ENCODE measurements at places on chromosomes 6 and 20.
A peak's percentile ranks its signal among the peaks of the same experiment; 100 is the strongest.

- no peak for DNase-seq
Observed at GRCh38 chr20:33828326-33828844, 17.2 kb downstream of the CHMP4B start.

DNA sequence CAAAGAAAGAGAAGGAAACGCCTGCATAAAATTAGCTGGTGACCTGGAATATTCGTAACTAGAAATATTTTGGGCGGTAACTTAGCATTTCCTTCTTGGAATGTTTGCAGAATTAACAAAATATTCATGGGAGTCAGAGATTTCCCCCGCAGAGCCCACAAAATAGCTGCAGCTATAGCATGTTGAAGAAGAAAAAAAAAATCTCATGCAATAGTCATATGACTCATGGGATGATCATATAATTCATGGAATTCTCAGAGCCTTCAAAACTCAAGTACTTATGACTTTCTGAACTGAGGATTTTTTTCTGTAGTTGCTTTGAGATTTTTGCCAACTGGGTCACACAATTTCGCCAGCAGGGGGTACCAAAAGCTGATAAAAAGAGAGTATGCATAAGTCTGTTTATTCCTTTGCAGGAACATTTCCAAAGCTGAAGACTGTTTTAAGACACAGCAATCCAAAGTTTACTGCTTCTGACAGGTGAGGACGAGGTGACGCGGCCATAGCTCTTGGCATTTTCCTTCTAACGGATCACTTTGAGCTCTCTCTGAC lies 586.0 kb upstream of the CHD6 start:
- no peak for DNase-seq

- no peak for DNase-seq
Observed at GRCh38 chr6:26197636-26197932, 110.4 kb downstream of the HFE start.

- DNase-seq: no peak
Observed at GRCh38 chr6:25320459-25320858, 41.3 kb downstream of the CARMIL1 start.

GRCh38 chr20:856361-856775 lies 22.9 kb downstream of the FAM110A start:
- peak; percentile 64 for DNase-seq

- no peak for DNase-seq
Observed at GRCh38 chr6:127207591-127208120, 59.0 kb upstream of the RNF146 start.

DNA sequence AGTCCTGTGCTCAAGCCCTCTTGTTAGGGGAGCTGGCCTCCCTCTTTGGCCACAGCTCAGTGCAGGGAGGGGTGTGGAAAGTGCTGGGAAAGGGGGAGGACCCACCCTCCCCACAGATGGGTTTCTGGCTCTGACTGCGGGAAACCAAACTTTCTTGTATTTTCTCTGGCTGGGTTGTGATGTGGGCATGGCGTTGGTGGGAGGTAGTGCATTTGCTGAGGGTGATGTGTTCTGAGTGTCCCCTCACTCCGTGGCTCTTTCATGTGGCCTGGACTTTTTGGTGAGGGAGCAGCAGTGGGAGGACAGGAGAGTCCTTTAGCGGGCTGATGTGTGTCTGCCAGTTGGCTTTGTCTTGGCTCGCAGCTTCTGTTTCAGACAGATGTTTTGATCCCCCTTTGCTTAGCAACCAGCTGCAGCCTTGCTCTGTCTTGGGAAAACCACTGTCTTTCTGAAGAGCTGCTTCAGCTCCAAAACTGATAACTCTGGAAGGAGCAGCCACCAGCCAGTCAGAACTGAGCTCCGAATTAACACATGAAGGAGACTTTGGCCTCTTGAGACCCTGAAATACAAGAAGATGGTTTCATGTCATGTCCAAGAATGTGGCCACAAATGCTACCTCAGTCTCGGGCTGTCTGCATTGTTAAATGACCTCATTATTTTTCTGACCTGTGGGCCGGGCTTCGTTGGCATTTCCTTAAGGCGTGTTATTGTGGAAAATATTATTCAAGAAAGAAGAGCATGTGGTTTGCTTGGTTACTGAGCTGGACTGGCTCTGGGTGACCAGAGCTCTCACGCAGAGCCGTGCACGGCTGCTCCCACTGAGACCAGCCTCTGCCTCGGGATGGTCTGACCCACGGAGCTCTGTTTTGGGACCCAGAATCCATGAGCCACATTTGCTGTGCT lies 21.5 kb downstream of the SYNJ2 start:
- peak; percentile 35 for DNase-seq

DNA sequence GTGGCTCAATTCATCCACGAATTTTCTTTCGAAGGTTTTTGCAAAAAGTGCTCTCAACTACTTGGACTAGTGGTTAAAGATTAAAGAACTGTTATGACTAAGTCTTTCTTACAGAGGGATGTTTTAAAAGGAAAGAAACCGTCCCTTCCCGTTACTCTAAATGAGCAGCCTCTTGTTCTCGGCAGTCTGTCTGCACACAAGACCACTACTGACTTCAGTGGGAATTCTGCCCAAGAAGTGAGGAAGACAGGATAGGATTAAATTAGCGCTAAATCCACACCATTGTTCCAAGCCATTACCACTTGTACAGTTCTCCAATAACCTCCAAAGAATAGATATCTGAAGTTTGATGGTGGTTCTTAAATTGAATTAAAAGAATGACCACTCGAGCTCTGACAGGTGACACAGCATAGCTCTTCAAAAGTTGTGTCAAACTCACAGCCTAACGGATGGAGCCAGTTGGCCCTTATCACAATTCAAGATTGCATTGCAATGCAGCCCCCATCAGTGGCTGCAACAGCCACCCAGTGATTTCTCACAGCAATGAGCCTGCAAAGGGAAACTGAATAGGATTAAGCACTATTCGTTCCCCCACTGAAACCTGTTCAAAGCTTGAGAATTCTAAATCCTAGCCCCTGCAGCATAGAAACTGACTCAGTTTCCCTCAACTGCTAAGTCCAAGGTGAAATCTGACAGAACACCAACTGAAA lies 1.8 kb downstream of the EPB41L2 start:
- no peak for DNase-seq

- no peak for DNase-seq
Observed at GRCh38 chr6:167712731-167713475, 113.8 kb upstream of the AFDN start.

DNA sequence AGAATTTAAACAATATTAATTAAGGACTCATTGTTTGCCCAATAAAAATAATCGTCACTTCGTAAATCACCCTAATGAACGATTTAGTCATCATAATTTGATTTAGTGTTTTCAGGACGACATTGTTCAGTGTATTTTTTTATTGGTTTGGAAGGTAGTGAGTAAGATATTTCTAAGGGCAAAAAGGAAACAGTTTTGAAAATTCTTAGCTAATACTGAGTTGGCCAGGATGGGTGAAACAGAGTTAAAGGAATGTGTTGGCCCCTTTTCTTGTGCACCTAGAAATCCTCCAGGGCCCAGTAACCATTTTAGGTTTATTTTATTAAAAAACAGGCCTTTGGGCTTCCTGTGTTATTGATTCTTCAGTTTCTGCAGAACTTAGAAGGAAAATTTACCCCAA lies 25.3 kb downstream of the ANKS1A start:
- no peak for DNase-seq

DNA sequence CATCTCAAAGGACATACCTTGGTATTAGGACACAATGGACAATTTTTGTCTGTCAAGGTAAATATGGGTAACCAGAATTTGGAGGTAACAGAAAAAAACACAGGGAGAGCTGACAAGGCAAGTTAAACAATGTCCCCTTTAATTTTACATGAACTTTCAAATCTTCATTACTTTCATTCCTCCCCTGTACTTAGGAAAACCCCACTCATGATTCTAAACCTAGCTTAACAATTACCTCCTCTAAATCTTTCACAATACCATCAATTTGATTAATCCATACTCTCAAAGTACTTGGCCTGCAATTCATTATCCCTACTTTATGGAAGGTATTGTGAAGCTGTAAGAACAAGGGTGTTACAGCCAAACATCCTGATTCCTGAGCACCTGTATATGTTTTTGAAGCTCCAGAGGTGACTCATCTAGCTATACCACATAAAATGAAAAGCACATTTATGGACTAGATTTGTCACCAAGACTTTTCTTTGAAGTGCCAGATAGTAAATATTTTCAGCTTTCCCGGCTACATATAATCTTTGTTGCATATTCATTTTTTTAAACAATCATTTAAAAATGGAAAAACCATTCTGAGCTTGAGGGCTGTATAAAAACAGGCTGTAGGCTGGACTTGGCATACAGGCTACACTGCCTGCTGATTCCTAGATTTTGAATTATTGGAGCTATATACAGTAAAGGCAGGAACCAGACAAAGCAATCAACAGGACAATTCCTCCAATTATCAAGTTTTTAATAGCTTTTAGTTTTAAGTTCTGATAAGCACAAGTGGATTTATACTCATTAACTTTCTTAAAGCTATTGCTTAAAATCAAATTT lies 22.9 kb downstream of the DEK start:
- peak; percentile 15 for DNase-seq

- DNase-seq: no peak
Observed at GRCh38 chr6:33816911-33817310, 13.1 kb upstream of the MLN start.

DNA sequence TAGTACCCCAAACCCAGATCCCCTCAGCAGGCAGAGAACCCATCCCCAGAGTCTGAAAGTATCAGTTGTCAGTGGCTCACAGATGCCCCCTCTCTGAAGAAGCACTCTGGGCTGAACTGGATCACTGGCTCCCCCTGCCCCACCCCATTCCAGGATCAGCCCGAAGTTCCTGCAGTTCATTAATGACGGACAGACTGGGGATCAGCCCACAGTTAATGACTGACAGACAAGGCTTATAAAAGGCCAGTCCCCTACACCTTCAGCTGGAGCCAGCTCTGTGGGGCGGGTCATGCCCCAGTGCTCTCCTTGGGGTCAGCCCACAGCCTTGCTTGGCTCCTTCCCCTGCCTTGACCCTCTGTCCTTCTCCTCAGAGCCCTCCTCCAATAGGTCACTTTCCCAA lies 21.7 kb downstream of the KIAA1755 start:
- no peak for DNase-seq

- DNase-seq: no peak
Observed at GRCh38 chr20:48359692-48360341, 468.0 kb downstream of the PREX1 start.

- no peak for DNase-seq
Observed at GRCh38 chr6:32133786-32134185, 3.7 kb upstream of the FKBPL start.

- peak; percentile 6 for DNase-seq
Observed at GRCh38 chr6:93416571-93417420, 2.6 kb downstream of the EPHA7 start.

- DNase-seq: no peak
Observed at GRCh38 chr6:90982051-90982450, 395.2 kb upstream of the MAP3K7 start.

GRCh38 chr6:127190552-127190951 lies 72.1 kb downstream of the RSPO3 start:
- DNase-seq: peak; percentile 3

- DNase-seq: no peak
Observed at GRCh38 chr6:169165561-169166300, 87.9 kb downstream of the THBS2 start.

DNA sequence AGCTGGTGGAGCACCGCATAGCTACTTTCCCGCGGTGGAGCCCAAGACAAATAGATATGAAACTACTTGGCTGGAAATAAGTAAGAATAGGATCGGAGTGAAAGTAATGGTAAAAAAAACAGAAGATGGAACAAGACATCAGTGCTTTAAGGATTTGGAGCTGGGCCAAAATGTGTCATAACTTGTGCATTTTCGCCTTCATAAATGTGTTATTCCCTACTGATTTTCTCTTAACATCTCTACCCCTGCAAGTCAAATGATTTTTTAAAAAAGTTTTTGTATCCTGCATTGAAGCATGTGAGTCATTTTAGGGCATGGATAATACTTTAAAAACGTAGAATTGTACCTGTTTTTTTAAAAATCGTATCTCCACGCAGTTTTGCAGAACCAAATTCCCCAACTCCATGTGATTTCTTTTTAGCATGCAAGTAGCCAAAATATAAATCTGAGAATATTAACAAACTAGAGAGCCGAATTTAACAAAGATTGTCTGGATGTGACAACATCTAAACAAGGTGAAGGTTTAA lies 882 bp upstream of the FAM184A start:
- DNase-seq: no peak

GRCh38 chr6:44268095-44268628 lies 2.1 kb upstream of the TMEM151B start:
- peak; percentile 74 for DNase-seq

GRCh38 chr20:1900321-1900801 lies 5.2 kb downstream of the SIRPA start:
- no peak for DNase-seq

- DNase-seq: no peak
Observed at GRCh38 chr6:79985128-79985527, 19.3 kb upstream of the TTK start.

GRCh38 chr6:154012852-154013251 lies 26.2 kb upstream of the OPRM1 start:
- DNase-seq: no peak

- DNase-seq: no peak
Observed at GRCh38 chr6:12203001-12203400, 87.2 kb upstream of the EDN1 start.

Data from activated CD4-positive, alpha-beta T cell treated with anti-CD3 and anti-CD28 coated beads, Interleukin-2, Interleukin-6, amounts not matched to agents 100 ng/mL and 50 ng/mL, durations not matched to agents 16 hours and 8 hours (primary cell).